ENCODE measurements at places on chromosomes 16 and 17.

- DNase-seq: no peak
Measured at GRCh38 chr17:6668219-6668618, 16.7 kb downstream of the C17orf100 start.

GRCh38 chr17:77208856-77209255, 68.1 kb downstream of the SEC14L1 start:
- no peak for DNase-seq

- no peak for DNase-seq
Measured at GRCh38 chr16:88853325-88853941, 3.3 kb downstream of the GALNS start.

GRCh38 chr16:84414789-84415326, 46.5 kb downstream of the ATP2C2 start:
- DNase-seq: no peak

DNA sequence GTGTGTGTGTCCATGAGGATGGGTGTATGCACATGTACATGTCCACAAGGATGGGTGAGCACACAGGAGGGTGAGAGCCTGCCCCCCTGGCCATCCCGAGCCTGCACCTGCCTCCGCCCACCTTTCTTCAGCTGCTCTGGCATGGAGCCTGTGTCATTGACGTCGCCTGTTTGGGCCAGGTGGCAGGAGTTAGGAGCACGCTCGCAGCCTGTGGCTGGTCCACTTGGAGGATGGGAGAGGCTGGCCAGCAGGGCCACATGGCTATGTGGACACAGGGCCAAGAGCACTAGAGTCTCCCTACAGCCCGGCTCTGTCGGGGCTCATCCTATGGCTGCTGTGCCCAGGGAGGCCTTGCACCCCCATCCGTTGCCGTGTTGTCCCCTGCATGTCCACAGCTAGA, 21.4 kb downstream of the BAHCC1 start:
- DNase-seq: no peak

DNA sequence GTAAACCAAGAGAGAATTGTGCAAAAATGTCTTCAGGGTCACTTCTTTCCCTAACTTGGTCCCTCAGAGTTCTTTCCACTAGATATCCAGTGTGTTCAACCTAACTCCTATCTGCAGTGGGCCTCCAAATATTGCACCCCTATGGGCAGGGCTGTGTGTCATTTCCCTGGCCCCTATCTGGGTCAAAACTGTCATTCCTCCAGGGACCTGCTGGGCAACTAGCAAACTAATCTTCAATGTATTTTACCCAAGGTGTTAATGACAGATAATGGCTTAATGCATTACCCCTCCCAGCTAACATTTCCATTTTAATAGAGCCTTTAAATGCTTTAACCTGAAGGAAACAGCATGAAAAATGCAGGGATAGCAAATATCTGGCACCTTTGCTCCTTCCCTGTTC, 25.8 kb upstream of the SKAP1 start:
- no peak for DNase-seq

GRCh38 chr16:78251115-78251514, 151.7 kb downstream of the WWOX start:
- no peak for DNase-seq

DNA sequence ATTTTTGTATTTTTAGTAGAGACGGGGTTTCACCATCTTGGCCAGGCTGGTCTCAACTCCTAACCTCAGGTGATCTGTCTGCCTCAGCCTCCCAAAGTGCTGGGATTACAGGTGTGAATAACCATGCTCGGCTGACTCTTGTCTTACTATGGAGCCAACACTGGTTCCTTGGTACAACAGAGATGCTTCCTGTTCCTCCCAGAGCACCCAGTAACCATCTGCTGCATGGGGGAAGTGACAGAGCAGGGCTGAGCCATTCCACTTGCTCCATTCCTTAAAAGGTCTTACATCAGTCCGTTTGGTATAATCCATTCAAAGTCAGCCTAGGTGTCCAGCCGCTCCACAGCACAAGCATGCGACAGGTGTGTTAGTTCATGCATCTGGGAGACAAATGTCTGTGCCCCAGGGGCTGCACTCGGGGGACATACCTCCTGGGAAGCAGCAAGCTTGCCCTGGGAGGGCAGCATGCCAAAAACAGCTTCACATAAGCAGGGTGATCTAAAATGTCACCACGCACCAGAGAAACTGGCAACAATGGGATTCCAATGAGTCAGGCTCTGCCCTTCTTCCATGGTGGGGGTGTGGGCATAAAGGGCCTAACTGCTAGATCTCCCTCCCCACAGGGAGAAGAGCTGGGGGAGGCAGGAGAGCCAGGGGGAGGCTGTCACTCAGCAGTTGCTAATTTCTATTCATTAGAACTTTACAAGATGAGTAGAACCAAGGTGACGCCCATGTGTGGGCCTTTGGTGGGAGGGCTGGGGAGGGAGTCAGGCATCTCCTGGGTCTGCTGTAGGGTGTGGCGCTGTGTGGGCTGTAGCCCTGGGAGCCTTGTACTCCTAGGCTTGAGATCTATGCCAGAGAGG, 35.5 kb downstream of the PIPOX start:
- no peak for DNase-seq

DNA sequence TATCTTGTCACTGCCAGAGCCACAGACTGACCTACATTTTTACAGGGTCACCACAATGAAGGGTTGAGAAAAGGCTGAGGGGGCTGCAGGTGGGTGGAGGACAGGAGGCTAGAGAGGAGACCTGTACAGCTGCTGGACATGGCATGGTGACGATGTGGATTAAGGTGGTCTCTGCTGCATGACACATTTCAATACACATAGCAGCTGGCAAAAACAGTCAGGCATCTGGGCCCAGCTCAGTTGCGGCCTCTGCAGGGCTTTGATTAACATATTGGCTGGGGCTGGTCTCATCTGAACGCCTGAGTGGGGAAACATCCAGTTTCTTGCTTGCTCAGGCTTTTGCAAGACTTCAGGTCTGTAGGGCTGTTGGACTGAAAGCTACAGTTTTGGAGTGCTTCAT, 265.4 kb upstream of the FOXF1 start:
- no peak for DNase-seq

- no peak for DNase-seq
Measured at GRCh38 chr17:57562184-57562698, 182.9 kb downstream of the CCDC182 start.

DNA sequence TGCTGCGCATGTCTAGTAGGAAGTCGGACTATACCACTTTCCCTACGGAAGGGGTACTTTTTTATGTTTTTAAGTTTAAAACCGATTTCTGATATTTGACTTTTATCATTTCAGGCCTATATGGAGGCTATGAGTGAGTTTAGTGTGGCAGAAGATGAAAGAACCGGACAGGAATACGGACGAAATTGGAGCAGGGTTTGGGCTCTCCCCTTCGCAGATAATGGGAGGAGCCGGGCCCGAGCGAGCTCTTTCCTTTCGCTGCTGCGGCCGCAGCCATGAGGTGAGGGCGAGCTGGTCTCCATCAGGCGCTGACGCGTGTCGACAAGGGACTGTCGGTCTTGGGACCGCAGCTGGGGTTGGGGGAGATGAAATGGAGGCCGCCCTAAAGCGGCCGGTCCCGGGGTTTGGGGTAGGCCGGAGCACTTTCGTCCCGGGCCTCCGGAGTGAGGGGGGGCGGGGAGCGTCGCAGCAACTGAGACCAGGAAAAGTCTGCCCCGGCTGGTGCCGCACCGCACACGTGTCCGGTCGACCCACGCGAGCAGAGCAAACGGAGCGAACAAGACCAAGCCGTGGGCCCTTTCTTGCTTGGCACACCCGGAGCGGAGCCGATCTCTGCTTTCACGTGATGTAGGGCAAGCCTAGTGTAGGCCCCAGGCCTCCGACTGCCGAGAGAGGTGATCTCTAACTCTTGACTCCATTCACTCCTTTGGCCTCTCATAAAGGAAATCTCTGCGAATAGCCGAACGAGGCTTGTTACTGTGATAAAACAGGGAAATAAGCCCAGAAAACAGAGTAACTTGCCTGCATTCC, at the start of gene RPL19:
Gene RPL19, plus strand, starts transcription at position 214 of the 810 bp plus-strand sequence. Its CDS starts 62 bp downstream, at position 276.
- DNase-seq: peak; percentile 67

DNA sequence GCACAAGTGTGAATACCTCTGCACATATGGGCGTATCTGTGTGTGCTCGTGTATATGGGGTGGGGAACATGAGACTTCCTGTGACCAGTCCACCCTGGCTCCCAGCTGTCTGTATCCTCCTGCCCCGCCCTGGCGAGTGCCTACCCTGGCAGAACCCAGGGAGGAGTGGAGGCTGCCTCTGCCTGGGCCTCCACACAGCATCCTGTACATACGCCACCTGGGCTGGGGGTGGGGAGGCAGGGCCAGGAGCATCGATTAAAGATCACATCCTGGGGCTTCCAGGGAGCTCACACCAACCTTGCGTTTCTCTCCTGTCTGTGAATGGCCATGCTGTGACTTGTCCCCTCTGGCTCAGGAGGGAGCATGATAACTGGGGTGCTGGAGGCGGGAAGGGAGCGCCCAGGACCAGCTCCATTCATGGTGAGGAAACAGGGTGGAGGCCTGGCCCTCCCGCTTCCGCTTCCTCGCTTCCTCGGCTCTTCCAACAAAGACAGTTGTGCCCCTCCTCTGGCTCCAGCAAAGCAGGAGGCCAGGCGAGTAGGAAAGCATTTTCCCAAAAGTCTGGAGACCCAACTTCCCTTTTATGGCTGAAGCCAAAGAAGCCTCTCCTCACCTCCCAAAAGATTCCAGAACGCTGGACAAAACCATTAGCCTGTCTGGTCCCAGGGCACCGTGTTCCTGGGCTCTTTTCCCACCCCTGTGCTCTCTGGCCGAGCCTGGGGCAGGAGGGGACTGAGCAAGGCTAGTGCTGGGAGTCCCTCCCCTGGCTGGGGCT, 22.9 kb downstream of the ADAM11 start:
- DNase-seq: no peak

DNA sequence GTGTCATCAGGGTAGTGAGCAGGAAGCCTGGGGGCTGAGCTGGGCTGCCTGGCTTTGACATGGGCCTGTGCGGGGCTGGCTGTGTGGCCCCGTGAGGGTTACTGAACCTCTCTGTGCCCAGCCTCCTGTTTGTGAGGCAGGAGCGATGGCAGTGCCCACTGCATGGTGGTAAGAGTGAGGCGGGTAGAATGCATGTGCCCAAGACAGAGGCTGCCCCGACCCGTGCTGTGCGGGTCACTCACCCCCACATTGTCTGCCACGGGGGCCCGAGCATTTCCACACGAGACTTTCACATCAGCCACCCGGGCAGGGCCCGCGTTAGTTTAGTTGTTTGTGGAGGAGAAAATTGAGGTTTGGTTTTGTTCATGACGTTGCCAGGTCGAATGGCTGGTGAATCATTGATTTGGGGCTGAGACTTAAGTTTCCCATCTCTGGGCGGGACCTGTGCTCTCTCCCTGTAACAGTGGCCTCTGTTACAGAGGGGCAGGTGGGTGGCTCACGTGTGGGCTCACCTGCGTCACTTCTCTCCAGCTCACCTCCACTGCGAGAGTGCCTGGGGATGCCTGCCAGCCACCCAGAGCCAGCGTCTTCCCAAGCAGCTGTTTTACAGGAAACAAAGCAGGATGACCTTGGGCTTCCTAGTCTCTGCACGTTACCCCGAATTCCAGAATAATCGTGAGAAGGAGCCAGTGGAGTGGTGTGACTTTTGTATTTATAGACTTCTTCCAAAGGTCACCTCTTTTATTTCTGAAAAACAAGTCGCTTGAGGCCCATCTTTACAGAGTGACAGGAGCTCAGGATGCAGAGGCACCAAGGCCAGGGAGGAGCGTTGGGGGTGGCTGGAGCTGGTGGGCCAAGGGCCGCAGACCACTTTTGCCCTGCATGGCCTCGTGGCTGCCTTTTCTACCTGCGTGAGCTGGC, 150.6 kb downstream of the RPTOR start:
- no peak for DNase-seq

- no peak for DNase-seq
Measured at GRCh38 chr16:59181821-59182420, 447.8 kb upstream of the GOT2 start.

GRCh38 chr17:55496094-55496881, 15.0 kb downstream of the SMIM36 start:
- no peak for DNase-seq

DNA sequence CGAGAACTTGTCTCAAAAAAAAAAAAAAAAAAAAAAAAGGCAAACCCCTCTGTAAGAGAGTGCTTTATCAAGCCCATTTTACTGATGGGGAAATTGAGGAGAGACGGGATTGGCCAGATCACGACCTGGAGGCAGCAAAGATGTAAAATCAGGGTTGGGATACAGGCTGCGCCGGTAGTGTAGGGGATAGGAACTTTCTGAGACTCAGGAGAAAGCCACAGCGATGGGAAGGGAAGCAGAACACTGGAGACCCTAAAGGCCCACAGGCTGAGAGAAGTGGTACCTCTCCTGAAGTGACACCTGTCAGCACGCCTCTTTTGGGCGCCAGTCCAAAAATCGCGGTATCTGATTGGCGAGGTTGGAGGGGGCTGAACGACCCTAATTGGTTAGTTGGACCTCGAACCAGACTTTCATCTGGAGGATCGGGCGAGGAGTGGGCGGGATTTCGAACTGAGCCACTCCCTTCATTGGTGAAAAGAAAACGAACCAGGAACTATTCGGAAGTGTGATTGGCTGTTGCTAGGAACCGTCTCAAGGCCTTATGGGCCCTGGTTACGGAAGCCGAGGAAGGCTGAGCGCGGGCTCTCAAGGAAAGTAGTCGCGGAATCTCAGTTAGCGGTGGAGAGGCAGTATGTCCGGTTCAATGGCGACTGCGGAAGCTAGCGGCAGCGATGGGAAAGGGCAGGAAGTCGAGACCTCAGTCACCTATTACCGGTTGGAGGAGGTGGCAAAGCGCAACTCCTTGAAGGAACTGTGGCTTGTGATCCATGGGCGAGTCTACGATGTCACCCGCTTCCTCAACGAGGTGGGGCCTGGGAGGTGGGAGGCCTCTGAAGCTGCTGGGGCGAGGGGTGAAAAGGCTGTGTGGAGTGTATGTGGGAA, at the start of gene CYB5B:
Gene CYB5B, plus strand, starts transcription at position 567 of the 882 bp plus-strand sequence. Its CDS starts 65 bp downstream, at position 632.
- DNase-seq: peak; percentile 94

DNA sequence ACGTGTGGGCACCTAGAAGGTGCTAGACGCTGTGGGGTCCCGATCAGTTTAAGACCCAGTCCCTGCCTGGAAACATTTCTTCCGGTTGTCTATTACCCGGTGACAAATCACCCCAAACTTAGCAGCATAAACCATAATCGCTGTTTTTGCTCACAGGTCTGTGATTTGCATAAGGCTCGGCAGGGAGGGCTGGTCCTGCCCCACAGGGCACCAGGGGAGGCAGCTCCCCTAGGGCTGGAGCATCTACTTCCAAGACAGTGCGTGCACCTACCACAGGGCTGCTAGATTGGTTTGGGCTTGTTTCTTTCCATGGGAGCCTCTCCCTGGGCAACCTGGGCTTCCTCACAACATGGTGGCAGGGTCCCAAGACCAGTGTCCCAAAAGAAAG, 214.5 kb upstream of the CIBAR2 start:
- DNase-seq: no peak

GRCh38 chr16:50699326-50700159, 6.1 kb downstream of the NOD2 start:
- peak; percentile 74 for DNase-seq

GRCh38 chr17:75454193-75454592, 2.2 kb upstream of the TMEM94 start:
- no peak for DNase-seq

DNA sequence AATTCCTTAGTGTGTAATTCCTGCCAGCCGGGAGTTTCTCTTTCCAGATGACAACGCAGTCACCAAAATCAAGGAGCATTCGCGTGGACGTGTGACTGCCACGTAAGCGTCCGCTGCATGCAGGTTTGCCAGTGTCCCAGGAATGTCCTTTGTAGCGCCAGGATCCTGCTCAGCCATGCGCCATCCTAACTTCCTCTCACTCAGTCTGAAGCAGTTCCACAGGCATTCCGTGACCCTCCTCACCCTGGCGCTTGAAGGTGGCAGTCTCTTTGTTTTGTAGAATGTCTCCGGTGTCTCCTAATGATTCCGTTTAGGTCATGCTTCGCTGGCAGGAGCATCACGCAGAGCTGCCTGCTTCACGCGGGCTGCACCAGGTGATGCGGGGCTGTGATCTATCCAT, 88.6 kb downstream of the RPTOR start:
- DNase-seq: no peak

GRCh38 chr16:20711277-20711911, 13.9 kb upstream of the ACSM1 start:
- DNase-seq: no peak
